Tongue (tissue), 3 donors: ENCODE measurements at places on chromosomes 5 and 9. TPM values are rescaled to one million over a fixed set of nuclear protein-coding genes. Genes with fewer than 3 reads are reported as not detected.

The TAF11L10 gene
- not detected for total RNA-seq

DNA sequence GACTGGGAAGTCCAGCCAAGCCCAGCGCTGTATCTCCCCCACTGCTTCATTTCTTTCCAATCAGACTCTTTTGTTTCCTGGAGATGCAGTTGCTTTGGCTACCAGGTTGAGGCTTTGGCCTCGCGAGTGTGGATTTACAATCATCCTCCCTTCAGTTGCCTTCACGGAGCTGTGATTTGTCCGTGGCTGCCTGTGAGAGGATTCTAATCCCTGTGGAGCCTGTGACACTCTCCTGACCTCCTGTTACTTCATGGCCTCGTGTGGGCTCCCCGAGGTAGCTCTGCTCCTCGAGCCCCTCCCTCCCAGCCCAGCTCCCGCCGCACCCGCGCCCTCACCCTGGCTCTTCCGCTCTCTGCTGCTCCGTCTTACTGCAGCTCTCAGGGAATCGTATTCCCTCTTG, 107.2 kb upstream of the STC2 start:
- peak; percentile 61 for DNase-seq

The THG1L gene
- 11.3 TPM for total RNA-seq

The LECT2 gene
- total RNA-seq: not detected

GRCh38 chr5:103648086-103648485, 85.5 kb upstream of the NUDT12 start:
- DNase-seq: no peak

- no peak for DNase-seq
Measured at GRCh38 chr9:105238302-105238701, 6.1 kb upstream of the SLC44A1 start.

GRCh38 chr9:136025481-136025880, 64.3 kb upstream of the UBAC1 start:
- no peak for DNase-seq

- DNase-seq: peak; percentile 33
Measured at GRCh38 chr5:16791904-16792597, 144.0 kb downstream of the MYO10 start.
